ENCODE measurements at places on chromosomes 6 and 20.

DNA sequence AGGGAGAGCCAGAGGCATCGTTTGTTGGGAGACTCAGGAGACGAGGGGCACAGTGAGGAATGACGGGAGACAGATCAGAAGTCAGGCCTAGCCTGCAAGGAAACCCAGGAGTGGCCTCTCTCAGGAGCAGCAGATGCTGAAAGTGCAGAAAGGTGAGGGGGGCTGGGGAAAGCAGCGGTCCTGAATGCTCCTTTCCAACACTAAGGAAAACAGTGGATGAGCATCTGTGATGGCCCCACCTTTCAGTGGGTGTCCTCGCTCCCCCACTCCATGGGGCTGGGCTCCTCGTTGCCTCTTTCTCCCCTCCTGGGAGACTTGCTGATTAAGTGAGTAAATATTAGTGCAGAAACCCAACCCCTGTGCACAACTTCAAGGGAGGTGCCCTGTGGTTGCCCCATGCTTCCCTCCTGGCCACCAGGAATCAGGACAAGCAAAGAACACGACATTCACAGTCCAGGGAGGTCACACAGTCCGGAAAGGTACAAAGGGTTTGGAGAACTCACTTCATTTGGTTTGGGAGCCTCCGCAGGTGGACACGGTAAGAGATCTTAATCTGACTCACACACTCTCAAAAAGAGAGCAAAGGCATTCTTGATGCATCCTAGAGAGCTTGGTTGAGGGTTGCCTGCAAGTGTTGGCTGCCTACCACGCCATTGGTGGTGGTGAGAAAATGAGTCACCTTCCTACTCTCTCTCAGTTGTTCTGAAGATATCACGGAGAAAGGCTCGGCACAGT is 9.7 kb upstream of the BPIFB1 start:
- DNase-seq = no peak

DNA sequence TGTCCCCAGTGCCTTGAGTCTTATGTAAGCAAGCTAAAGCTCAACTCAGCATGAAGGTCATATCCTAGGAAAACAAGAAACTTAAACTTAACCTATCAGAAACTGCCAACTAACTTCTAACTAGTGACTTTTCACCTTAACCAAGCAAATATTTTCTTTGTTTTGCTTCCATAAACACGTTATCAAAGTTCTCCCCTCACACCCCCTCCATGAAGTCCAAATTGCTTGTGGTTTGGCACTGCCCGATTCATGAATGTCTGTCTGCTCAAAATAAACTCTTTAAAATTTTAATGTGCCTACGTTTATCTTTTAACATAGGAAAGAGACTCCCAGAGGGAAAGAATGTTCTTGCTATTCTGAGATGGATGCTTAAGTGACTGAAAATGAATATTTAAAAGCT is 34.9 kb downstream of the GSTA2 start:
- no peak for DNase-seq

DNA sequence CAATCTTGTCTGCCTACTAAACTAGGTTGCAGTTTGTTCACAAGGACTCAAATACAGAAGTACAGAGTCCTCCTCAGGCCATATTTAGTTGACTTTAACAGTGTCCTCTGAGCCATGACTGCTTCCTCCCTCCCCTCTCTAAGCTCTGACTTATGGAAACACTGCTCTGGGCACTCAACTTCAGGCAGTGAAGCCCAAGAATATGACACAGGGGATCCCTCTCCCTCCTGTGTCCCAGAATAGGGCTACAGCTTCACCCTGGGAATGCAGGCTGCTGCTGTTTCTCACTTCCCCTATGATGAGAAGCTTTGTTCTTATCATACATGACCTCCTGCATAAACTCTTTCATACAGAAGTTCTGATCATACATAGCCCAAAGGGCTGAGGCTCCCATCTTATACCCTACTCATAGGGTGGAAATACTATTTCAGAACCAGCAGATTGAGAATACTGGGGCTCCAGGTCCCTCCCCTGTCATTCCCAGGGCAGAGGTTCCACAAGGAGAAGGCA is 97.3 kb upstream of the UST start:
- no peak for DNase-seq

GRCh38 chr6:133277900-133278545 is 36.9 kb downstream of the EYA4 start:
- no peak for DNase-seq

DNA sequence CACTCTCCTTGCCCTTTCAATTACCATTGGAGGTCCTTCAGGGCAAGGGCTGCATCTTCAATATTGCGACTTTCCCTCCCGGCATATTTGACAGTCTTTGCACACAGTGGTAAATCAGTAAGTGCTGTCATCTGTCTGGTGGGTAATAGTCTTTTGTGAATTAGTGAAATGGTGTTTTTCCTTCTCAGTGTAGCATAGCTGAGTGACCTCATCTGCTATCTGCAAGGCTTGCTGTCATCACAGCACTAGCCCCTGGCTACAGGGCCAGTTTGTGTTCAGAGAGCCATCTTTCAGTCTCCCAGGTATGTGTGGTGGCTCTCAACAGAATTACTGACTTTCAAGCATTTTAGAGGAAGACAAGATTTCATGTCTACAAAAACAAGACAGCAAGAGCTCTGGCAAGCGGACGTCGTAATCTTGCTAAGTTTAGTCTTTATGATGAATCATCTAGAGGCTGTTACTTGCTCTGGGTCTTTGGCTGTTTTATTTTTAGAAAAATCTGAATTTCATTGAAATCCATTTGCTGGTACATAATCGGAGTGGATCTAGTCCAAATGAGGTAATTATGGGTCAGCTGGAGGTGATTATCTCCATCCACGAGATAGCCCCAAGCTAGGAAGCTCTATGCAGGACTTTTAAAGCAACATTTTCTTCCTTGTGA is 528.9 kb downstream of the EPM2A start:
- no peak for DNase-seq

DNA sequence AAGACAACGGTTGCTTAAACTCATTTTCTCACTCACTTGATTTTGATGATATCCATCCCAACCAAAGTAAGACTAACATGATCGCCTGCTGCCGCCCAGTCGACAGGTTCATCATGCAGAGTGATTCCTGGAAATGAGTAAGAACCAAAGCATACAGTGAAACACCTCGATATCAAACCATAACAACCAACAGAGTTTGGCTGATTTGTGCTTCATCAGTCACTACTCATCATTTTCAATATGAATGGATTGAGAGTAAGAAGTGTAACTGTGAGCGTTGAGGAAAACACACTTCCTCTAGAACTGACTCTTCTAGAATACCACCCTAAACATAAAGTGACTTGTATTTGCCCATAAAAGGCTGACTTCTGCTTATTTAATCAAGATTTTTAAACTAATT is 29.2 kb upstream of the ALDH8A1 start:
- no peak for DNase-seq

- DNase-seq = no peak
These were observed 444.2 kb upstream of the JAG1 start for GRCh38 chr20:11117808-11118528.

GRCh38 chr6:151498327-151498726 is 4.5 kb downstream of the CCDC170 start:
- no peak for DNase-seq

DNA sequence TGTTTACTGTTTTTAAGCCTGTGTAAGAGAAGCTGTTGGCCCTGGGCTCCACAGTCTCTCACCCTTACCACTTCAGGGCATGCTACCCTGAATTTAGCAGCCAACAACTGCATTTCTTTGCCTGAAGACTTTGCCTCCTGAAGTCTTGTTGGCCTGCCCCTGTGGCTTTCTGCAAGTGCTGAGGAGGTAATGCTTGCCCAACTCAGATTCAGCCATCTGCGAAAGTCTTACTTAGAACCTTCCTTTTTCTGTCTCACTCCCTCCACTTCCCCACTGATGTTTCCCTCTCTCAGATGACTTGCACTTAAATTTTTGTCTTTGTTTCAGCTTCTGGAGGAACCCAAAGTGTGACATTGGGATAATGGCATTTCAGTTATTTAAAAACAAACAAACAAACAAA is 11.8 kb upstream of the IBTK start:
- no peak for DNase-seq

- DNase-seq = peak; percentile 44
These were observed 67.3 kb downstream of the ADTRP start for GRCh38 chr6:11711003-11711983.

DNA sequence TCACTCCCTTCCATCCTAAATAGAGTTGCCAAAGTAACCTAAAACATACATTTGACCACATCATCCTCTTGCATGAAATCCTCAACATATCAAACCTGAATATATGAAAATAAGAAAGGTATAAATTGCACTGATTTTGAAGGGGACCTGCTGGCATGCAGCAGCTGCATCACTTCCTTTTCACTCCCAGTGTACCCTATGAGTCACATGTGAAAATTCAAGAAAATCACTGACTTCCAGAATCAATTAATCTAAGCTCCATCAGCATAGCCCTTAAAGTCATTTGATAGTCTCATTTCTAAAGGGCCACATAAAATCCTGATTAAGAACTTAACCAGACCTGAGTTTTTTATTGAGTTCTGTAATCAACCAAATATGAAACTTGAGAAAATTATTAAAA is 24.3 kb downstream of the SNX14 start:
- DNase-seq = no peak

DNA sequence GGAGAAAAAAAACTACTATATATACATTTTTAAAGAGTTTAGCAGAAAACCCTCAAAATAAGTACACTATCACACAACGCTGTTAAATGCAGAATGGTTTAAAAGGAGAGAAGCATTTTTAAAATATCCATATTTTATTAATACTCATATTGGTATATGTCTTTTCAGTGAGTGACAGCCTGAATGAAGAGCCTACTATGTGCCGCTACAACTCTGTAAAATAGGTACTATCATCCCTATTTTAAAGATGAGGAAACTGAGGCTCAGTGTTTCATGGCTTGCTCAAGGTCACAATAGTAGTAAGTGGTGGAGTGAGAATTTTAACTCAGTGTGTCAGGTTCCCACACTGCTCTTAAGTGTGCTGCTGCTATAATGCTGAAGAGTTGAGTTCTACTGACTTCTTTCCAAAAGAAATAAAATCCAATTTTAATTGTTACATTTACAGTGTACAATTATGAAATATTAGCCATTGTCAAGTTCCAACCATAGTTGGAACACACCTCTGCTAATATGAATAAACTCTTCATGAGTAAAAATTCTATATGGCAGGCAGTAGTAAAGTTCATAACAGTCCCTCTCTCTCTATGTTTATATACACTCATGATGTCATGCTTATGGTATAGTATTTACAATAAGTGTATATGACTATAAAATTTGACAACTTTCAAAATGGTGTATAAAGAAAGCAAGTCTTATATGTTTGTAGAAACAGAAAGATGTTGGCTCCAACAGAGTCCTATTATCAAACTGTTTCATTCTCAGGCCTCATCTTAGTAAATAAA is 3.1 kb downstream of the FAM184A start:
- DNase-seq = no peak

DNA sequence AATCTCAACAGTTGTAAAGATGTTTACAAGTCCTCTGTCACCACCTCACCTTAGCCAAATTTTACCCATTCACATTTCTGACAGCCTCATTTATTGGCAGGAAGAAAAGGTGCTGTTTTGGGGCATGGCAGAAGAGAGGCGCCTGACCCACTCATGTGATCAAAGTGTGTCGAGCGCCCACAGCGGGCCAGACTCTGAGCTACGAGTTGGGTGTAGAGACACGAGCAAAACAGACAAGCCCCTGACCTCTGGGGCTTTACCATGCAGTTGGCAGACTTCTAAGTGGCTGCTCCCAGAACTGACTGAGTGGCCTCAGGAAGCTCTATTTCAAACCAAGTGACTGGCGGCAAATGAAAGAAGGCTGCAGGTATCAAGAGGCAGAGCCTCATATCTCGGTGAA is 167.0 kb downstream of the SOBP start:
- DNase-seq = no peak

DNA sequence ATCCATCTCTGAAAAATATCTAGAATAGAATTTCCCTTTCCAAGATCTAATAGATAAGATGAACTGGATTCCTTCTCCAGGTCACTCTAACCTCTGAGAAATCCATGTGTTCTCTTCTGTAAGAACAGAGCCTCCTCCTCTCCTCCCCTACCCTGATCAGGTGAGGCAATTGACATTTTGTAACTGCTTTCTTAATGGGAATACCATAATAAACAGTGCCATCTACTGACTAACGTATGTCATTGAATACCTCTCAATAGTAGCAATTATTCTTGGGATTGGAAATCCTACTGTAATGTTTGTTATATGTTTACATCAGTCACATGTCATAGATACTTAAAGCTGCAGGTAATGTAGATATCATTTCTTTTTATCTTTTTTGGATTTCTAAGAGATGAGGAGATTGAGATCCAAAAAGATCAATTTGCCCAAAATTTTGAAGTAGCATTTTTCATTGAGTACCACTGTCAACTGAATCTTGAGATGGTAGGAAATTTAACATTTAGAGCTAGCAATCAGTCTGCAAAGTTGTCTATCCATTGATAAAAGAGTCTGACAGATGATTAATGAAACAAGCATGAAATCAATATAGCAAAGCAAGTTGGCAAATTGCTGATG is 365.8 kb upstream of the HSF2 start:
- peak; percentile 40 for DNase-seq

DNA sequence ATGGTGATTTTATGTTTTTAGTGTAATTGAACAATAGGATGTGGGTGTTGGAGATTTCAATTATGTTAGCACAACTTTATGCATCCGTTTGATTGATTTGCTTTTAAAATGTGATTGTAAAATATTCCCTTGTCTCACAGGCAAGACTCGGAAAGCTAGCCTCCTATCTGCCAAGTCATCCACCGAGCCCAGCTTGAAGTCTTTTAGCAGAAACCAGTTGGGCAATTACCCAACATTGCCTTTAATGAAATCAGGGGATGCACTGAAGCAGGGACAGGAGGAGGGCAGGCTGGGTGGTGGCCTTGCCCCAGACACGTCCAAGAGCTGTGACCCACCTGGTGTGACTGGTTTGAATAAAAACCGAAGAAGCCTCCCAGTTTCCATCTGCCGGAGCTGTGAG is 200.9 kb downstream of the SASH1 start:
- no peak for DNase-seq

DNA sequence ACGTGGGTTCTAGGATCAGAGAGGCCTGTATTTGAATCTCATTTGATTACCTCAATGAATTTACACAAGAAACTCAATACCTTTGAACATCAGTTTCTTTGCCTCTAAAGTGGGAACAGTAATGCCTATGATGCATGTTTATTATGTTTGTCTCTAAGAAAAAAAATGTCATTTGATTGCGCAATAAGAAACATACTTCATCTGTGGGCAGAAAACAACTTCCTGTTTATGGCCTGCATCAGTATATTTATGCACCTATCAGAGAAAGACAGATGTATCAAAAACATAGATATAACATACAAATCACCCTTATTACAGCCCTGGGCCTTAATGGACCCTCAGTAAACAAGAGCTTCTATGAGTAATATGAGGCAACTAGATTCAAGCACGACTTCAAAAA is 516.4 kb upstream of the ARID1B start:
- no peak for DNase-seq

- DNase-seq = no peak
These were observed 764.0 kb upstream of the CITED2 start for GRCh38 chr6:140138311-140139010.
